ENCODE measurements at places on chromosomes 4 and X. TPM values are rescaled to one million over a fixed set of nuclear protein-coding genes. Genes with fewer than 3 reads are reported as not detected.

DNA sequence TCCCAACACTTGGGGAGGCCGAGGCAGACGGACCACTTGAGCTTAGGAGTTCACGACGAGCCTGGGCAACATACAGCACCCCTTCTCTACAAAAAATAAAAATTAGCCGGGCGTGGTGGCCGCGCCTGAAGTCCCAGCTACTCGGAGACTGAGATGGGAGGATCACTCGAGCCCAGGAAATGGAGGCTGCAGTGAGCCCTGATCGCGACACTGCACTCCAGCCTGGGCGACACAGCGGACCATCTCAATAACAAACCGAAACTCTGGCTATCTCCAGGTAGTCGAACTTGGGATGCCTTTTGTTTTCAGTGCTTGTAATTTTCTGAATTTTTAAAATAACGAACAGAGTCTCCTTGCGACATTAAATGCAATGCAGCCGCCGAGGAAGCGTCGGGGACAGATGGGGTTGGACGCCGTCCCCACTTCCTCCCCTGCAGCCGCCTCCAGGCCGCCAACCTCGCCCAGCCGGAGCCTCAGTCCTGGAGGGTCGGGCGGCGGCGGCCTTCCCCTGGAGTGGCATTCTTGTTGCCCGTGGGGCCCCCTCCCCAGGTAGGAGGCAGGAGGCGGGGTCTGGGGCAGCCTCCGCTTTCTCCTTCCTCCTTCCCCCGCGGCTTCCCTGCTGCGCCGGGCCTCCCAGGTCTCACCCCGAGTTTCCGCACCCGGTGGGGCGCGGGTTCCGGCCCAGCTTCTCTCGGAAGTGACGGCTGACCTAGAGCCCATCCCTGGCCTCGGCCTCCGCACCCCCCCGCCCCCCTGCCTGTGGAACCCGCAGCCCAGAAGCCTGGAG is 14.6 kb downstream of the HMX1 start:
- DNase-seq, result no peak

DNA sequence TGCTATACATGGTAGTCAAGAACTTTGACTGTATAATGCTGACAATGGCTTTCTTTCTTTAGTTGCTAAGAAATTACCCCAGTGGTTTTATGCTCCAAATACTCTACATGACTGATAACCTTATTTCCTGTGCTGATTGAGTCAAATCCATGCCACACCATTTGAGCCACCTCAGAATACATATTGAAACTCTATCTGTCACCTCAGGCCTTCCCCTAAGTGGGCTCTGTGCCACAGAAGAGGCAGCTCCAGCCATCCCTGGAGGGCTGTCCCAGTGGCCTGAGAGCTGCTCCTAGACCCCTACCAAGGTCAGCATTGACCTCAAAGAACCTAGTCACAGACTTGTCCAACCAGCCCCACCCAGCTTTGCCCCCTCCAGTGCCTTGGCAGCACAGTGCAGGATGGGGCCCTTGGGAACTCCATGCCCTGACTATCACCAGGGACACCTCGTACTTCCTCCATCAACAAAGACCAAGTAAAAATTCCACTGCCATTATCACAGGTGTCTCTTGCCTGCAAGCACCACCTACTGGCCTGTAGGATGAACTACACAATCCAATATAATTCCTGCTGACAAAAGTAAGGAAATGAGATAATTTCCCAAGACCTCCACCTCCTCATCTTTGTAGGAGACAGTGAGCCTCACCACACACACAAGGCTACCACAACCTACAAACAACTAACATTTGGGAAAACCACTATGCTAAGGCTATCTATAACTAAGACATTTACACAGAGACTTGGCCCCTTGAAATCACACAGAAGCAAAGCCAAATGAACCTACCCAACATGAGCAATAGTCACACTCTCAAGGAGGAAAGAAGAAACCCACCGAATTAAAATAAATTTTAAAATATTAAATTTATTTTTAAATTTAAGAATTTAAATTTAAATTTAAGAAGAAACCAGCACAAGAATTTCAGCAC is 239.9 kb downstream of the NKX6-1 start:
- DNase-seq, result peak; percentile 53

DNA sequence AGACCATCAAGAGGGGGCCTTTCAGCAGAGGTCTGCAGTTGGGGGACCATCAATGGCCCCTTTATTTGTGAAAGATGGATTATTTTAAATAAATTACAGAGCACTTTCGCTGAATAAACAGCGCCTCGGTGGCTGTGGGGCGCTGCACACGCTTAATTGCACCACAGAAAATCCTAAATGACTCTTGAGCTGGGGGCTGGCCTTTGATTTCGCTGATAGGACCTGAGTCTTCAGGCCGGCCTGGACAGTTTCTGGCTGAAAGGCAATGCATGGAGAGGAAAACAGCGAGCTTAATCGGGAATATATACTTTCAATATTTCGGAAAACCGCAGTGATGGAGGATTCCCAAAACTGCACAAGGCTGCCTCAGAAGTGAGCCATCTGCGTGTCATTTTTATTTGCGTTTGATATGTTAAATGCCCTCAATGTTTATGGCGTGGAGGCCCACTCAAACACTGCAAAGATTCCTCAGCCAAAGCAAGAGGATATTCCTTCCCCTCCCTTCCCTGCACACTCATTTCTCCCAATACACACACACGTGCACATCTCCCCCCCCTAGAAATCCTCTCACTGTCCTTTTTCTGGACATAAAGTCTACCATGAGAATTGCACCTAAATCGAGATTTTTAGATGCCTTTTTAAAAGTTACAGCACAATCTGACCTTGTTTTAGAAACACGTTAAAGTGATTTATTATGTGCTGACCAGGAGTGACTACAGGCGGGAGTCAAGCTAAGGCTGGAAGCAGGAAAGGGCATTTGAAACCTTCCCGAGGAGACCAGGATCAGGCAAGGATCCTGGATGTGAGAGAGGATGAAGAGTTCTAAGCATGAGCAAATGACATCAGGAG is 340.7 kb downstream of the RAB28 start:
- no peak for DNase-seq

DNA sequence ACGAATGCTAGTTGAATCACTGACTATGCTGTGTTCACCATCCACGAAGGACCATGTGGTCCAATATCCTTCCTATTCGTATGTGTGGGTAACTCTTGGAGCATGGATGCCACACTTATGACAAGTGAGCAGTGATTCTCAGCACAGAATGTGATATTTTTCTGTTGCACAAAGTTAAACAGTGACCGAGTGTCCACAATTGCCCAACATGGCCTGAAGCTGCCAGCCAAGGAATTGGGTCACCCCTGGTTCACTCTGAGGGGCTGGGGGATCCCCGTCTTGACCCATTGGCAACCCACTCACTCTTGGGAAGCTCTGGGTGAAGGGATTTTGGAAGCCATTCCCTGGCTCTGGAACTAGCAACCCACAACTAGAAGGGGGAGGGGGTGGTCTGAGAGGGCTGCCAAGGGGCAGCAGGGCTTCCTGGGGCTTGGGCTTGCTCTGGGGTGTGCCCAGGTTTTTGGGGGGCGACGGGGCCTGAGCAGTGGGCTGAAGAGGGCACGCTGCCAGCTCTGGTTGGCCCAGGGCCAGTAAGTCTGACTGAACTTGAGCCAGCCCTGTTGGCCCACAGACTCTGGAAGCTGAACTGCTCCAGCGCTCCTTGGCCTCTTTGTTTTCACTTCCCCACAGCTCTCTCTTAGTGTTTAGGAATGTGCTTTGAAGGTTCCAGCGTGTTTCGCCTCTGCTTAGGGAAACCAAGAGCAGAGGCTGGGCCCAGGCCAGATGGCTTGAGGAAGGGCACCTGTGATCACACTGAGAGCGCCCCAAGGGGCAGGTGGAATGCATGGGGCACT is 43.1 kb upstream of the BCOR start:
- peak; percentile 26 for DNase-seq

- no peak for DNase-seq
These were observed 777.8 kb upstream of the FRG1 start for GRCh38 chr4:189162888-189163287.

DNA sequence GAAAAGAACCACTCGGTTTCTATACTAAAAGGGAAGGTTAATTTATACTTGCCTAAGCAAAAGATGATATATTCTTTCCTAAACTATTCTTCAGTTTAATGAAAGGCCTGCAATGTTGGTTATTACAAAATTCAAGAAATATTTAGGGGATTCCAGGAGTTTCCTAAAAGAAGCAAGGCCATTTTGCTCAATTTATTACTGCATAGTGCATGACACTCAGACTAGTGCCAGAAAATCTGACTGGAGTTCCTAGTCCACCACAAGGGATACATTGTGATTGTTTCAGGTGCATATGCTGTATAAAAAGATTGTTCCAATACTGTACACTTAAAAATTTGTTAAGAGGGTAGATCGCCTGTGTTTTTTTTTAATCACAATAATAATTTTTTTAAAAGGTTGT is 78.7 kb downstream of the CAPN6 start:
- no peak for DNase-seq

Gene GBA3
- not detected for total RNA-seq

DNA sequence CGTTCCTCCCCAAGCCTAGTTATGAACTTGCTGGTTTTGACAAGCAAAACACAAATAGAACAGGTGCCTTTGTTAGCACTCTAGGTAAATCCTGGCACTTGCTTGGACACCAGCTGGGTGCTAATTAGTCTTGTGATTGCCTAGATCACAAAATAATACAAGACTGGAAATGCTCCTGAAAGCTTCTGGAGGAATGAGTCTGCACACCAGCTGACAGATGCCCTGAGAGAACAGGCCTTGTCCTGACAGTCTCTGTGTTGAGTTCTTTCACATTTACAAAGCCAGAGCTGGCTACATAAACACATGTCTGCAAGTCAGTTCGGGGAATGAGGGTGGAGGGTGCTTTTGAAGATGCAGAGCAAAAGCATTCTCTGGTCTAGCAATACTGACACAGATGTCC is 93.8 kb downstream of the ELOVL6 start:
- no peak for DNase-seq

DNA sequence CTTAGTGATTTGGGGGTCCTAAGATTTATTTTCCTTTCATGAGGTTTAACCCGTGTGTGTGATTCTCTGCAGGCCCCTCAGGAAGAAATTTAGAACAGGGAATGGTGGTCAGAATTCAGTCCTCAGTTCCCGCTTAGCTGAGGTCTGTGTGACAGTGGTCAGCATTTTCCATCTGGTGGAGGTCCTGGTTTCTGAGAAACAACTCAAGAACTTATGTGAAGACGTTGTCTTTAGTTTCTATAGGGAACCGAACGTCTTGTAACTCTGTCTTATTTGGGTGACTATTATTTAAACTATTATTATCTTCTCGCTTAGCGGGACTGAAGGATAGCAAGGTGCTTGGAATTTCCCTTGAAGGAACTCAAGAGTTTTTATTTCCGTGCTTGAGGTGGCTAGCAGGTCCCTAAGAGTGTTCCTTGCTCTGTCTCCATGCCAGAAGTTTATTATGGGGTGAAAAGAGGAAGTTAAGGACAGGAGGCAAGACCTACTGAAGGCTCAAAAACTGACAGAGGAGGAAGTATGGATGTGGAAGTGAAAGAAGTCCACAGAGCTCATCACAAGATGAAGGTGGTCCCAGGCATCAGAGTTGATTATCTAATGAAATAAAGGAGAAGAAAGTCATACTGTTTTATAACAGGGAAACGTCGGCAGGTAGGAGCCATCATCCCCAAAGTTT is 9.4 kb downstream of the MGST2 start:
- no peak for DNase-seq

DNA sequence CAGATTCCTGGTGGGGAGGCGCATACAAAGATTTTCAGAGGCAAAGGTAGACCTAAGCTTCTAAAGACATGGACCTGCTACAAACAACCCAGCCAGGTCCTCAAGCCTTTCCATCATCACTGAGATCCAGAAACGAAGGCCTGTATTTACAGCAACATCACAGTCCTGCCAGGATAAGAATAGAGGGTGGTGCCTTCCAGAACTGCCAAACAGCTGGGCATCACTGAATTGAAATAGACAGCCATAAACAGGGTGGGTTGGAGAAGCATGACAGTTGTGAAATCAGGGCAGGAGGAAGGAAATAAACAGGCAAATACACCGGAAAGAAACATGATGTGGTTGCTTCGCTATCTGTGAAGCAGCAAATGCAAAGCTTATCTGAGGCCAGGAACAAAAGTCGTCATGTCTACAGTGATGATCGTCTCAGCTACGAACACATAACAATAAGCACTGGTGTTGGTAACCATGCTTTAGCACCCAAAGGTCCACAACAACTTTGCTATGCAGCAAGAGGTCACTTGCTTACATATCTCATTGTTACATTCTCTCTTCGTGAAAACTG is 6.7 kb upstream of the TMEM154 start:
- DNase-seq, result no peak

DNA sequence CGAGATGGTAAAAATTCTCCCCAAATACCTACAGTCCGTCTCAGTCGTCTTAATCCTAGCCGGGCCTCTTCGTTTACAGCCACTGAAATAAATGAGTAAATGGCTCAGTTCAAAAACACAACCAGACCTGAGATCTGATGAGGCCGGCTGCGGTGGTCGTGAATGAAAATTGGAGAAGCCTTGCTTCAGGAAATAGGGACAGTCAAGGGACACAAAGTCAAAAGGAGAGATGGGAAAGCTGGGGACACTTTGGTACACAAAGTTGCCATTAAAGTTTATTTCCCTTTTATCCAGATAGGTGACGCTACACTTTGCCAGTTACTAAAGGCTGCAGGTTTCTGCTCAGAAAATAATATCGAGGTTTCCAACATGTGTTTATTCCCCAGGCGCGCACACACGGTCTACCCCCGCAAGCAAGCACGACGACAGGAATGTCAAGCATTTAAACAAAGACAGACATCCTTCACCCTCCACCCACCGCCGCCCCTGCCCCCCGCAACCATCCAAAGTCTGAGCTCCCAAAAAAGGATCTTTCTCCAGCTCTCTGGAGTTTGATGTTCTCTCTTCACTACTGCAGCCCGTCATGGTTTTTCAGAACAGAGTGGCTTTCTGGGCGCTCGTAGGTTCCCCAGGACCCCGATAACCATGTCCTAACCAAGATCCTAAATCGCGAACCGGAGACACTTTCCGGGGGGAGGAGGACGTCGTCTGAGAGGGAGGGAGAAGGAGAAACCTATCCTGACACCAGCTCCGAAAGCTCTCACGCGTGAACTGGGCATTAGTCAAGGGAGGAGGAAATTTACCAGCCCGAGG is 1.3 kb upstream of the PCDH7 start:
- DNase-seq, result peak; percentile 60

GRCh38 chr4:10023050-10023419 is 1.7 kb upstream of the SLC2A9 start:
- DNase-seq, result no peak

Gene PDZD4
- 0.29 TPM for total RNA-seq

DNA sequence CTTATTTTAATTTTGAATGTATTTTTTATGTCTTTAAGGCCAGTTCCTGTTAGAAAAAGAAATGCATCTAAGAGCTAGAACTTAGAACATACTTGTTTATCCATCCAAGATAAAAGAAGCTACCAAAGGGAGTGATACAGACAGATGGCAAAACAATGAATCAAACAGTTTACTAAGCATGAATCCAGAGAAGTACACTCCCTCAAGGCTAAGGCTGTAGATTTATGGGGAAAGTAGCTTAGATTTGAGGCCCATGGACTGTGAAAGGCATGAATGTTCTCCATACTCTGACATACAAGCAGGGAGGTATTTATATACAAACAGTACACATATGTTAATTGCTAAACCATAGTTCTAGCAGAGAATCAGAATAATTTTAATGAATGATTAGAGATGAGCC is 255.3 kb upstream of the NRK start:
- no peak for DNase-seq

GRCh38 chr4:166538491-166539005 is 665.5 kb downstream of the TLL1 start:
- DNase-seq, result no peak

- peak; percentile 17 for DNase-seq
These were observed 17.8 kb downstream of the ZNF81 start for GRCh38 chrX:47854474-47854873.

Gene ZCCHC18
- not detected for total RNA-seq
